Smooth muscle cell of the coronary artery (primary cell): ENCODE measurements at places on chromosomes 6 and 20. TPM values are rescaled to one million over a fixed set of nuclear protein-coding genes. Genes with fewer than 3 reads are reported as not detected.

The GJA10 gene
- not detected in 2 replicates for total RNA-seq

The ABCC10 gene
- total RNA-seq, result 12.3 and 12.4 TPM in 2 replicates

The SLC44A4 gene
- total RNA-seq, result not detected in 2 replicates

The HLA-DQB2 gene
- total RNA-seq, result not detected in 2 replicates

The TM9SF4 gene
- 22.9 and 24.5 TPM in 2 replicates for total RNA-seq

The SNAP25 gene
- total RNA-seq, result not detected in 2 replicates

The ADGRF1 gene
- total RNA-seq, result not detected in 2 replicates

The HLA-DPA1 gene
- 9.7 TPM in 1 of 2 replicates, not detected in the other for total RNA-seq

The BPIFB4 gene
- 0.23 TPM in 1 of 2 replicates, not detected in the other for total RNA-seq

The EPPIN gene
- not detected in 2 replicates for total RNA-seq

The MUC22 gene
- total RNA-seq, result not detected in 2 replicates

The GPR6 gene
- not detected in 2 replicates for total RNA-seq

The C2 gene
- total RNA-seq, result 0.90 and 26.7 TPM in 2 replicates

The BHLHE23 gene
- total RNA-seq, result not detected in 2 replicates

The SLX4IP gene
- total RNA-seq, result 2.5 and 2.6 TPM in 2 replicates

The PI16 gene
- total RNA-seq, result under 0.01 and 18.0 TPM in 2 replicates

The AK9 gene
- total RNA-seq, result 2.2 and 7.0 TPM in 2 replicates

The TGM3 gene
- not detected in 2 replicates for total RNA-seq

The GLP1R gene
- total RNA-seq, result not detected in 2 replicates

The RAB22A gene
- 7.4 and 10.3 TPM in 2 replicates for total RNA-seq

The KCNQ5 gene
- total RNA-seq, result 0.82 and 6.3 TPM in 2 replicates

The POU5F1 gene
- not detected in 2 replicates for total RNA-seq

The ELOVL4 gene
- total RNA-seq, result 2.5 and 3.1 TPM in 2 replicates
